Mucosa of descending colon (tissue), 3 donors: ENCODE measurements at places on chromosomes 6 and 20. TPM values are rescaled to one million over a fixed set of nuclear protein-coding genes. Genes with fewer than 3 reads are reported as not detected.

DNA sequence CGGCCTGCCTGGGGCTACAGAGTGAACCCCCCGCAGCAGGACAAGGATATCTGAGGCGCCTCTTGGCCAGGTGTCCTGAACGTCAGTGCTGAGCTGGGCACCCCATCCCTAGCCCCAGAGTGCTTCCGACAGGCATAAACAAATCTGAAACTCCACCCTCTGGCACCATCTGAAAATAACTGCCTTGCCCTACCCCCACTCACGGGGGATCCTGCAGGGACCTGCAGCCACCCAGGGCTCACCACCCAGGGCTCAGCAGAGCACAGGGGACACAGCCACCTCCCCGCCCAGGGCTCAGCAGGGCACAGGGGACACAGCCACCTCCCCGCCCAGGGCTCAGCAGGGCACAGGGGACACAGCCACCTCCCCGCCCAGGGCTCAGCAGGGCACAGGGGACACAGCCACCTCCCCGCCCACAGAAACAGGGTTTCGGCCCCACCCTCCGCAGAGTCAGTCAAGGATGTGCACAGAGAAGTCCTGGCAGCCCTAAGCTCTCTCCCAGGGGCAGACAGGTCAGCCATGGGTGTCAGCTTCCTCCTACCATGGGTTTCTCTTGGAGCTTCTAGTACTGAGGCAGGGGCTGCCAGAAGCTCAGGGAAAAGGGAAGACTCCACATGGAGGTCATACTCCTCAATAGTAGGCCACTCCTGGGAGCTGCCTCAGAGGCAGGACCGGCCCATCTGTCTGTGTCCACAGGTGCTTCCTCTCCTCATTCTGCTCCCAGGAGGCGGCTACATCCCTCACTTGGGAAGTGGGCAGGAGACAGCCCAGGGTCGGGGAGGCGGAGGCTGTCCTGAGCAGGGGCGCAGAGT, 4.6 kb downstream of the UCKL1 start:
- peak; percentile 79 for DNase-seq

DNA sequence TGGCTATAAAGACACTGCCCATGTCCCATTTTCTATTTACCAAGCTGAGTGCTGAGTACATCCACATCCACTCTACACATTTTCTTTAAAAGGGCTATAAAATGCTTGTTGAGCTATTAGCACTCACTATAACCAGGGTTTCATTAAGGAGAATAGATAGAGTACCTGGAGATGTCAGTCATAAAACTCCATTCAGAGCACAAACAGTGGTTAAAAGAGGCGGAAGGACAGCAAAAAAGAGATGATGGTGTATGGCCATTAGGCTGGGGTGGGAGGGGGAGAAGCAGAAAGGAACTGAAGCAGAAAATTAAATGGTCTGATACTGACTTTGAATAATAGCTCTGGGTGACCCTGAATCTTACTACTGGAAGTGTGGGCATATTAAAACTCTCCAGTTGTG, 609.9 kb upstream of the MAP3K7 start:
- no peak for DNase-seq

DNA sequence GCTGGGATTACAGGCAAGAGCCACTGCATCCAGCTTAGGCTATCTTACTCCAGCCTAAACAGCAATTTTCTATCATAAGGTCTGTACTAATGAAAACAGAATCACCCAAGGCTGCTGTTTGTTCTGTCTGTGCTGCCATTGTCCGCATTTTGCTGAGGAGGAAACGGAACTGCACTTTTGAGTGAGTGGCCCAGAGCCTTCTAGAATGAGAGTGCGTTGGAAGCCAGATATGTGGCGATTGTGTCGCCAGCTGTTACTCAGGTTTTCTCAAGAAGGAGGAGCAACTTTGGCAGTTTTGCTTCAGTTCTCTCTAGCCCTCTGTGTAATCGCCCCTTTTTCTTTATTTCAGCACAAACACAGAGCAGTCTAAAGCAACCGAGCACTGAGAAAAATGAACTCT, 18.3 kb downstream of the PRDM1 start:
- no peak for DNase-seq

DNA sequence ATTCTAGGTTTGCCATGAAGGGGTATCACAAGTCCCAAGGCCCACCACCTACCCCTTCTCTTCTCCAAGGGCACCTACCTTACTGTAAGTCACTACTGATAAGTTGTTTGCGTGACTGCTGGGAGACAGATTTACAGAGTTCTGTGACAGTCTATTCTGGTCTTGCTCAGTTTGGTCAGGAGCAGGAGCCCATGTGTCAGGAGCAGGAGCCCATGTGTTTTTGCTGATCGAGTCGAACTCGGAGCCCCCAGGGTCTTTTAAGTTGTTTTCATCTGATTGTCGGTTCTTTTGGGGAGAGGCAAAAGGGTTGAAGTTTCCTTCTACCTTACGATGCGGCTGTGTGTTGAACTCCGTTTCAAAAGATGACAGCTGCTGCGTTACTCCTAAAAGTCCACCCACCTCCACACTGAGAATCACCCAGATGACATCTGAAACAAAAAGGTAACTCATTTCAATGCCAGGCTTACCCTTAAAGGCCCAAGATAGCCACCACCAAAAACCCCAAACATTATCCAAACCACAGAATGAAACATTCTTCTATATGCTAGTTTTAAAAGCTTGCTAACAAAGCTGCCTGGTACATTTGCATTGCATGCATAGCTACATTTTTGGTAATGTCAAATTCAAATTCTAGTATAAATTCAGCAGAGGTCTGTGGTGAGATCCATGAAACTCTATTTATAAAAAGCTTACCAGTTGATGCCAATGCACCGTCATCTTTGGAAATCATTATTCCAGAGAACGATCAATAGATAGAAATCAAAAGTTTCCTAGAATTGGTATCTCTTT, 50.5 kb upstream of the SPDEF start:
- DNase-seq, result no peak

DNA sequence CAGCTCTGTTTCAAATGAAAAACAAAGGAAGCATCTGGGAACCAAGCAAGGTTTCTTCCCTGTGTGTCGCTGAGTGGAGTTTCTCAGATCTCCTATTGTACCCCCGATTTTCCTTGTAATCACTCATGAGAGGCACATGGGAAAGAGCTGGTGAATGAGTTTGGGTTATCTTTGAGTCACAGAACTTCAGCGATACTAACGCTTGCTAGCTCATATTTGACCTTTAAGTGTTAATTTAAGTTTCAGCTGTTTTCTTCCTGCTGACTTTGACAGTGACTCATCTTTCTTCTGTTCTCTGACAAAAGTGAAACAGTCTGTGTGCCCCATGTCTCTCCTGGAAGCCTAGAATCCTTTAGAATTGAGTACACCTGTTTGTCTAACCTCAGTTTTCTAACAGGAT, 261.1 kb upstream of the RGS17 start:
- no peak for DNase-seq

DNA sequence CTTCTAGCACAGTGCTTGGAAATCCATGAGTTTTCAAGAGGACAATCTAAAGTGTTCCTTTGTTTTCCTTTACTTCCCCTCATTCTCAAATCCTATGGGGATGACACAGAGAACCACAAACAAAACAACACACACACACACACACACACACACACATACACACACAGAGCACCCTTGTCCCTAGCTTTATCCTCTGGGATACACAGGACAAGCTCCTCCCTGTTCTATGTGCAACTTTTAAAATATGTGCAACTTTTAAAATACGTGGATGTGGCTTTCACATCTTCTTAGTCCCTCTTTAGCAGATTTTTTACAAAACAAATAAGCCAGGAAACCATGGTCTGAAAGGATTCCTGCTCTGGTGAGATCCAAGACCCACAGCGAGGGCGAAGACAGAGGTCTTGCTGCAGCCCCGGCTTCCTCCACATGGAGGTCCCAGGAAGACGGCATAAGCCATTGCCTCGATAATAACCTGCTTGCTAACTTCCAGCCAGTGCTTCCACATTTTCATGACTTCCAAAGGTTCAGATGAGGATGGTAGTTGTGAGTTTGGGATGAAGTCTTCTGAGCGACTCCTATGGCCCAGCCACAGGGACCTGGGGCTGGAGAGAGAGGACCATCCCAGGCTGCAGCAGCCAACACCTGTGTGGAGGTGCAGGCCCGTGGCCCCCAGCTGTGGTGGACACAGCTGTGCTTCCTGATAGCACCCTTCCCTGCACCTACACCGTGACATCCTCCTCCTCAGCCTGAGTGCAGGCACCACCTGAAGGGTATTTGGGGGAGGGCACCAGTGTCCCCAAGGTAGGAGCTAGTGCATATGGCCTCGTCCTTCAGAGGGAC, 62.8 kb upstream of the CD93 start:
- no peak for DNase-seq

GRCh38 chr6:53938810-53939209, 144.0 kb downstream of the LRRC1 start:
- DNase-seq, result no peak

GRCh38 chr6:25089442-25089841, 153.7 kb upstream of the RIPOR2 start:
- DNase-seq, result no peak

GRCh38 chr6:100658486-100658885, 193.8 kb upstream of the SIM1 start:
- no peak for DNase-seq

GRCh38 chr6:20200761-20201630, 11.3 kb downstream of the MBOAT1 start:
- peak; percentile 30 for DNase-seq

DNA sequence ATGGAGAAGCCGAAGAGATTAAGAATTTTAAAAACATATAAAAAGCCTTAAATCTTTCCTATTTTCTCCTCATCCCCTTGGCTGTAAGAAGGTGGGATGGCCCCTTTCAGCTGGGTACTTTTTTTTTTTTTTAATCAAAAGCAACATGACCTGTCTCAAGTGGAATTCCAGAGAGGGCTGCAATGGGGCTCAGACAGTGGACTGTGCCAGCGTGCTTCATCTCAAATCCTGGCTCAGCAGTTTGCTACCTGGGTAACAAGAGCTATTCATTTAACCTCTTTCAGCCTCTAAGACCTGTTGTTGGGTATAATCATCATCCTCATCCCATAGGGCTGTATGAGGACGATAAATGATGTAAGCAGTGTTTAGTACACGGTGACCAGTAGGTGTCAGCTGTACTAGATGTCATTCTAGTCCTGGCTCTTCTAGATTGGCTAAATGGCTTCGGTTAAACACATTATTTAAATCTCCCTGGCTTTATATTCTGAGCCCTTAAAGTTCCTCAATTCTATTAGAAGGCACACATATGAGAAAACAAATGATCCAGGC, 6.9 kb upstream of the PPP1R3G start:
- DNase-seq, result no peak

GRCh38 chr6:35687658-35688604, 784 bp downstream of the FKBP5 start:
- DNase-seq, result peak; percentile 79

- no peak for DNase-seq
Measured at GRCh38 chr6:127637830-127638409, 60.9 kb downstream of the C6orf58 start.

DNA sequence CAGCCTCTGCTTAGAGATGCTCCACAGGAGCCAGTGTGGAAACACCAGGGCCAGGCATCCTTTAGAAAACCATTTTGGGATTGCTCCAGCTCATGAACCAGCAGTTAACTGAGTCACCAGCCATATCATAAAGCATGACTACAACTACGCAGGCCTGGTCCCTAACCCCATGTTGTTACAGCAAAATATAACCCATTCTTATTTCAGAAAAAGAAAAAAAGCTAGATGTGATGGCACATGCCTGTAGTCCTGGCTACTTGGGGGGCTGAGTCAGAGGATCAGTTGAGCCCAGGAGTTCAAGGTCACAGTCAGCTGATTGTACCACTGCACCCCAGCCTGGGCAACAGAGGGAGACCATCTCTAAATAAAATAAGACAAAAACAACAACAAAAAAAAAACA, 36.8 kb downstream of the C6orf15 start:
- no peak for DNase-seq

DNA sequence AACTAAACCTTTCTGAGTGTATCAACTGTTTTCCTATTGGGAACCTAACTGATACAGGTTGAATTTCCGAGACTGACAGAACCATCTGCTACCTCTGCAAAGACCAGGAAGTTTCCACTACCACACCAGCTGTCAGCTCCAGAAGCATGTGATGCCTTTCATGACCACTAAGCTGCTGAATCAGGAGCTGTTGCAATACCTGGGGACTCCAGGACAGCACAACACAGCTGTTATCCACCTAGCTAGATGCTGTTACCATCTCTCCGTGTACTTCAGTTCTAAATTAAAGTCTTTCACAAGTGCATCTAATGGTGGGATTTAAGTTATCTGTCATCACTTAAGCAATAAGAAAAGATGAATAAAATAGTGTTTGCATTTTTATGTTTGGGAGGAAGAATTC, 158.2 kb upstream of the IMPG1 start:
- no peak for DNase-seq

GRCh38 chr20:17902531-17903083, 66.0 kb downstream of the SNX5 start:
- no peak for DNase-seq

DNA sequence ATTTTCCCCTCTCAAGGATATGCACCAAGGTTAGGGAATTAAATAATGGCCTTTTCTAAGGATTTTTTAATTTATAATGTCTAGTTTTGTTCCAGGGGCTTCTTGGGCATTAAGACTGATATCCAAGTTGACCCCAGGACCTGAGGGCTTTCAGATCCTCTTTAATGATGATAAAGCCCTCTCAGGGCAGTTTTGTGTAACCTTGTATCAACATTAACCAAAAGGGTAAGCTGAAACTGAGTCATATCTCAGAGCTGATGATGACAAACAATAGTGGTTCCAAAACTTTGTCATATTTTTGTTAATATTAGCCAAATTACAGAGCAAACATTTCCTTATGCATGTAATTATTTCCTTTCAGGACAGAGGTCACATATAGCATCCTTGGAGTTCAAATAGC, 309.4 kb upstream of the MAN1A1 start:
- no peak for DNase-seq

- no peak for DNase-seq
Measured at GRCh38 chr6:34132486-34133185, 13.3 kb downstream of the GRM4 start.

SCUBE3 gene
- 0.14 TPM for total RNA-seq

RIPPLY2 gene
- total RNA-seq, result not detected

NOL4L gene
- total RNA-seq, result 46.1 TPM

NKX2-4 gene
- total RNA-seq, result not detected

LGSN gene
- 0.14 TPM for total RNA-seq

CTCFL gene
- total RNA-seq, result not detected

MUC21 gene
- total RNA-seq, result not detected

DZANK1 gene
- 2.6 TPM for total RNA-seq

CNR1 gene
- total RNA-seq, result 4.1 TPM

ZNF831 gene
- 0.89 TPM for total RNA-seq

LRFN2 gene
- 0.29 TPM for total RNA-seq

KIF13A gene
- 85.9 TPM for total RNA-seq

ACAT2 gene
- 94.1 TPM for total RNA-seq

OPRM1 gene
- not detected for total RNA-seq

PTPRT gene
- total RNA-seq, result 0.43 TPM
